ENCODE measurements at places on chromosomes 2 and 18.

DNA sequence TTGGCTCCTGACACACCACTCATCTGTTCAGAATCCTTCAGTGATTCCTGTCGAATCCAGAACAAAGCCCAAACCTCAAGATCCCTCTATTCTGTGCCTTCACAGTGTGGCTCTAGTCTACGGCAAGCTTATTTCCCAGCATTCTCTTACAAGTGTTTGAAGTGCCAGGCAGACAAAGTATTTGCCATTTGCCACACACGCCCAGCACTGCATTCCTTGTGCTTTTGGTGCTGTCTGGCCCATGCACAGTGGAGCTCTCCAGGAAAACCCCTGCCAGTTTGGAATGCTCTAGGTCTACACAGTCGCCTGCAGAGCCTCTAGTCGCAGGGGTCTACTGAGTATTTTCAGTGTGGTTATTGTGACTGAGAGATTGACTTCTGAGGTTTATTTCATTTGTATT, 258.6 kb upstream of the RAB12 start:
- no peak for DNase-seq

DNA sequence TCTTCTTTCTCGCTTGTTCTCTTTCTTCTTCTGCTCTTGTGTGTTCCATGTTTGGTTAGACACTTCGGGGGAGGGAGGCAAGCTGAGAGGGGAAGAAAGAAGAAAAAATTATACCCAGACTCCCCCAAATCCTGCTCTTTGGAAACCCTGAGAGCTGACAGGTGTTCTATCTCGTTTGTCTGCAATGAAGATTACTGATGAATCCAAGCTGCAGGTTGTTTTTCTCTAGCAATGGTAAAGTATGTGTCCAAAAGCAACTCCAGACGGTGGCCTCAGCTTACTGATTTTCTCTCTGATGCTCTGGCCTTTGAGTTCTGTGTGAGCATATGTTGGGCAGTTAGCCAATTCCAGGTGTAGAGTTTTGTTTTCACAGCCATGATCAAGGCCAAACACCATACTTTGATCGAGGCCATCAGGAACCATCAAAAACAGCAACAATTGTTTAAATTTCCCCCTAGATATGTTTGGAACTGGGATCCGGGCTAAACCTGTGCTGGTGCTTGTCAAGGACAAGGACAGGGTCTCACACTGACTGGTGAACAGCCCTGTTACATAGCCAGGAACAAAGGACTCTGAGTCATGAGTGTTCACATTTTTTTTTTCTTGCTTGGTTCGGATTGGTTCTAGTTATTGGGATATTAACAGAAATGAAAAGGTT, 142.0 kb downstream of the PRKCE start:
- DNase-seq: no peak

DNA sequence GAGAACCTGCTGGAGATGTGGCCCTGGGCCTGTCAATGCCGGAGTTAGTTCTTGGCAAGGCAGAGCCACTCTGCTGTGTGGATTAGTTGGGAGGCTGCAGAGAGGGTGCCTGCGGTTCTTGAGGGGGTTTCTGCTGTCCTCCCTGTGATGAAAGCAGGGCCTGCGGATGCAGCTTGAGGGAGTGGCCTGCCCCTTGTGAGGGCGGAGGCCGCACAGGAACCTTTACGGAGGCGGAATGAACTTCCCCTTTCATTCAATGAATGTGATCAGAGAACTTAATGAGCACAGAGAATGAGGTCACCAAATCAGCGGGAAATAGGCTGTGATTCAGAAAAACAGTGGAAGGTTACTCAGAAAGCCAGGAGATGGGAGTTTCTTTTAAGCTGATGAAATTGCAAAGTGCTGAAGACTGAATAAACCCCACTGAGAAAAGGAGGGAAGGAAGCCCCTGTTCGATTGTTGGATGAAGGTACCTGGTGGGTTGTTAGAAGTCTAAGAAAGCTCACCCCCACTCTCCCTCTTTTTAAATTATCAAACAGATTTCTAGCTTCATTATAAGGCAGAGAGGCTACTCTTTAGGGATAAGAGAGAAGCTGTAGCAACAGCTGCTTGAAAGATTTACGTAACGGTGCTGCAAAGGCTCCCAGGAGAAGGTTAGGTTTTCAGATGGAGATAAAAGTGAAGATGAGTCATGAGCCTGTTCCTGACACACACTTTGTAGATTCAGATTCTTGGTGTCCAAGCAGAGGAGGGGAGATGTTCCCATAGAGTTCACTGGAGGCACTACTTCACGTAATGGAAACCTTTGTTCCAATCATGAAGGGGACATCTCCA, 47.4 kb downstream of the VWA3B start:
- DNase-seq: no peak

DNA sequence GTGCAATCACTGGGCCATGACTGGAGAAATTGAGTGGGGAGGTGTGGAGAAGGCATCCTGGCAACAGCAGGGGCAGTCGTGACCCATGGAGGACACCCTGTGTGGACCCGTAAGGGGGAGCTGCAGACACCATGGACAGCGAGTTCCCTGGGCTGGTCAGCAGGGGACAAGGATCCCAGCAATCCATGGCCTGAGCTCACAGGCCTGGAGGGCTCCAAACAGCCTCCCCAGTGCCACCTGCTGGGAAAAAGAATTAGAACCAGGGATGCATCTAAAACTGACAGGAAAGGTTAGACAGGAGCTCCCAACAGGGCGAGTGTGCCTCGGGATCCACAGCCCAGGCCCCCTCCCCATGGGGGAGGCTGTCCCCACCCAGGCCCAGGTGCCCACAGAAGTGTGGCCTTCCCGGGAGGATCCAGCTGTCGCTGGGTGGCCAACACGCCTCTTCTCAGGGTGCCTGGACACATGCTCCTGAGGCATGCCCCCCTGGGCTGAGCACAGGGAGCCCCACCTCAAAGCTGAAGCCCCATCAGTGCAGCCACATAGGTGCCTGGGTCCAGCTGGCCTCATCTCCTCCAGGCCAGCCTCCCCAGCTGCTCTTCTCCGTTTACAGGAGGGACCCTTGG, 20.5 kb upstream of the KIF1A start:
- DNase-seq: no peak

DNA sequence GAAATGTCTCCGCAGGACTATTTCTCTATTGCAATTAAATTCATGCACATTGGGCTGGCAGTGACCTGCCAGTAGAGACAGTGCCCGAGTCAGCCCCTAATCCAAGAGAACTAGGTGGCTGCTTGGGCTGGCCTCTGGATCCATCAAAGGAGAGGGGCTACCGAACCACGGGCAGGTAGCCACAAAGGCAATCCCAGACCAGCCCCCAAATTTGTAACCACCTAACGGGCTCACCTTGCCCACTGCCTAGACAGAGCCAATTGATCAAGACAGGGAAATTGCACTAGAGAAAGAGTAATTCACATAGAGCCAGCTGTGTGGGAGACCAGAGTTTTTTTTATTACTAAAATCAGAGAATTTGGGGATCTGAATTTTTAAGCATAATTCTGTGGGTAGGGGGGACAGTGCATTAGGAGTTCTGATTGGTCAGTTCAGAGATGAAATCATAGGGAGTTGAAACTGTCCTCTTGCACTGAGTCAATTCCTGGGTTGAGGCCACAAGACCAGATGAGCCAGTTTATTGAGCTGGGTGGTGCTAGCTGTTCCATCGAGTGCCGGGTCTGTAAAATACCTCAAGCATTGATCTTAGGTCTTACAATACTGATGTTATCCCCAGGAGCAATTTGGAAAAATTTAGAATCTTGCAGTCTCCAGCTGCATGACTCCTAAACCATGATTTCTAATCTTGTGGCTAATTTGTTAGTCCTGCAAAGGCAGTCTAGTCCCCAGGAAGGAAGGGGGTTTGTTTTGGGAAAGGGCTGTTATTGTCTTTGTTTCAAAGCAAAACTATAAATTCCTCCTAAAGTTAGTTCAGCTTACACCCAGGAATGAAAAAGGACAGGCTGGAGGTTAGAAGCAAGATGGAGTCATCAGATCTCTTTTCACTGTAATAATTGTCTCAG, 260.4 kb upstream of the SP5 start:
- no peak for DNase-seq

- DNase-seq: no peak
Observed at GRCh38 chr2:64913357-64913869, 75.8 kb upstream of the SLC1A4 start.

- no peak for DNase-seq
Observed at GRCh38 chr18:26656944-26657536, 108.7 kb upstream of the KCTD1 start.

DNA sequence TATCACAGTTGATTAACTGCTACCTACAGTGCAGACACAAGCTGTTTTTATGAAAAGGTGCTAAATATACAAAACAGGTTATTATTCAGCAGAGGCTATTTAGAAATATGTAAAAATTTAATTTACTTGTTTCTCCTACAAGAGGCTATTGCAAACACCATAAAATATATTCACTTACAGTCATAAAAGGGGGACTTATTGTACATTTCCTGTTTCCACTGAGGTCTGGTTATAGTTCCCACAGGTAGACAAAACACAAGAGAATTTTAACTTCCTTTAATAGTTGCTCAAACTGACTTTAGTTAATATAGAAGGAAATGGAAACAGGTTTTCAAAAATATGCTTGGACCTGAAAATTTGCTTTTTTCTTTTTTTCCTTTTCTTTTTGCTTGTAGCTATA, 40.0 kb upstream of the FRZB start:
- no peak for DNase-seq

DNA sequence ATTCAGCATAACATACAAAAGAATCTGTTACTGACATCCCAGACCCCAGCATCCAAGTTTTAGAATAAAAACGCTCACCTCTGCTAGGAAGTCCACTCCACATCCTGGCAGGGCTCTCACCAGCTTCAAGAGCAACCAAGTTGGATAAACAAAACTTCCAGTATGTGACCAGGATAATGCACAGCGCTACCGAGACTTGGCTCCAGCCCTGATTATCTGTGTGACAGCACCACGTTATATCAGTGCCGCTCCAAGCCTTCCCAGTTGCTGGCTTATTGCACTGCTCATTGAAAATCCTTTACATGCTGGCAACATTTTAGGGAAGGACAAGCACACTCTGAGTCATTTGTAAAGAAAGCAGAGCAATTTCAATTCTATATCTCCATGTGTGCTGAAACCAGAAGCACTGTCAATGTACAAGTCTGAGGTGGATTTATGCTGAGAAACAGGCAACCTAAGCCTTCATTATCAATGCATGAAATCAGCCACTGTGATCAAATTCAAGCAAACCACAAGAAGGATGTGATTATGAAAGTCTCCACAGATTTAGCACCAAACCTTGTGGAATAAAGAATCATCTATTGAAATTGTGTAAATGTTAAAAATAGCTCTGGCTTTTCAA, 115.7 kb downstream of the ZNF385B start:
- no peak for DNase-seq

DNA sequence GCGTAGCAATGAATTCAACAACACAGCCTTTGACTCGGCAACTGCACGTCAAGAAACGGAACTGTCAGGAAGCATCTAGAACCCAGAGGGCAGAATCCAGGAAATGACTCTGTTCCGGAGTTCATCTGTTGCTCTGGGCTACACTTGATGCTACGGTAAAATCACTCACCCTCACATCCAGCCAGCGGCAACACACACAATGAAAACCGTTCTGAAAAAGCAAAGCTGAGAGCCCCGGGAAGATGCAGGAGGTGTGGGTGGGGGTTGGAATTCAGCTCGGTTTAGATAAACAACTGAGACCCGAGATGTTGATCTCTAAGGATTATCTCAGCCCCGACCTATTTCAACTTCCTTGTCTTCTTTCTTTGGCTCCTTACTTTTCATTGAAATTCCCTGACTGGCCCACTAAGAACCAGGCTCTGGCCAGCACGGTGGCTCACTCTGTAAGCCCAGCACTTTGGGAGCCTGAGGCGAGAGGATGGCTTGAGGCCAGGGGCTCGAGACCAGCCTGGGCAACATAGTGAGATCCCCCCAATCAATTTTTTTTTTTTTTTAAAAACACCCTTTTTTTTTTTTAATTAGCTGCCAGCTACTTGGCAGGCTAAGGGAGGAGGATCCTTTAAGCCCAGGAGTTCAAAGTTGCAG, 13.3 kb upstream of the RAB17 start:
- DNase-seq: peak; percentile 46

DNA sequence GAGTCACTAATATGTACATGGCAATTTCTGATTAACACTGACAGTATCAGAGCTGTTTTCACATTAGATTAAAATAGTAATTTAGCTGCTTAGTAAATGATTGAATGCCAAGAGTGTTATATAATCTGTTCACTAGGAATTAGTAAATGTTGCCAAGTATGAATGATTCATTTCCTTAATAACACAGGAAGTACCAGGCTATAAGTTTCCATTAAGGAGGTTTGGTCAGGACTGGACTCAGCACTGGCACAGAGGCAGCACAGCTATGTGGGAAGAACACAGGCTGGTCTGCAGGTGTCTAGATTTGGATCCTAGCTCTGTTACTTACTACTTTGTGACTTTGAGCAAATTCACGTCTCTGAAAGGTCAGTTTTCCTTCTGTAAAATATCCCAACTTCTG, 97.2 kb downstream of the TDRD15 start:
- no peak for DNase-seq

DNA sequence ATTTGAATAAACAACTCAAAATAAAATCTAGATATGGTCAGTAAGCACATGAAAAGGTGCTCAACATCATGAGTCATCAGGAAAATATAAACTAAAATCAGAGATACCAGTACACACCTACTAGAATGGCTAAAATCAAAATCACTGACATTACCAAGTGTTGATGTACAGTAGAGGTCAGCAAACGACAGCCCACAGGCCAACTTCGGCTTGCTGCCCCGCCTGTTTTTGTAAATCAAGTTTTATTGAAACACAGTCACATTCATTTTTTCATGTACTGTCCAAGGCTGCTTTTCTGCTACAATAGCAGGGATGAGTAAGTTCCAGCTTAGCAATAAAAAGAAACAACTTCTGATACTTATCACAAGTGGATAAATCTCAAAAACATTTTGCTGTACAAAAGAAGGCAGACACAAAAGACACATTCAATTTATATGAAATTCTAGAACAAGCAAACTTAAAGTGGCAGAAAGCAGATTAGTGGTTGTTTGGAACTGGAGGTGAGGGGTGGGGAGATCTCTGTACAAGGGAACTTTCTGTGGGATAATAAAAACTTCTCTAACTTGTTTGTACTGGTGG, 32.1 kb downstream of the TRAK2 start:
- no peak for DNase-seq

- peak; percentile 46 for DNase-seq
Observed at GRCh38 chr18:3012136-3013023, 564 bp downstream of the LPIN2 start.

- DNase-seq: no peak
Observed at GRCh38 chr18:24395049-24395795, 2.4 kb downstream of the OSBPL1A start.

DNA sequence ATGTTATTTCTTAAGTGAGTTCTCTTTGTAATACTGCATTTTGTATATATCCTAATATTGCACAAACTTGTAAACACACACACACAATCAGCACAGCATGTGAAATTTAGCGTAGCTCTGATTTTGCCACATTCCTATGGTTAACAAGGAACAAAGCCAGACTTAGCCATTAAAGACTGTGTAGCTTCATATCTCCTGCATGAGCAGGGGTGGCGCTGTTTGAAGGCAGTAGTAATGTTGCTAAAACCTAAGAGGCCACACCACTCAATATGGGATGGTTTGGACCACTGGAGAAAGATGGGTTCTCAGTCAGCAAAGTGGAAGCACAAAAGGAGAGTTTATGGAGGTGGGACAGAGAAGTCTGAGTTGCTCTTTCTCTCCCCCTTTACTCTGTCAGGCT, 61.1 kb upstream of the RND3 start:
- no peak for DNase-seq

- DNase-seq: no peak
Observed at GRCh38 chr18:3481696-3482210, 31.8 kb downstream of the TGIF1 start.

Measured in T-helper 22 cell (primary cell).